ENCODE measurements at places on chromosomes 2 and 18. TPM values are rescaled to one million over a fixed set of nuclear protein-coding genes. Genes with fewer than 3 reads are reported as not detected.

ATL2 gene
- total RNA-seq, result 47.6 TPM

GLB1L gene
- 27.6 TPM for total RNA-seq

TDRD15 gene
- not detected for total RNA-seq

CRYGC gene
- total RNA-seq, result not detected

MAP3K20 gene
- 97.6 TPM for total RNA-seq

SMC6 gene
- total RNA-seq, result 28.8 TPM

IL36G gene
- total RNA-seq, result not detected

FECH gene
- total RNA-seq, result 30.5 TPM

SGPP2 gene
- total RNA-seq, result not detected

COLEC12 gene
- total RNA-seq, result 122 TPM

CERS6 gene
- total RNA-seq, result 15.9 TPM

PPP1R7 gene
- 78.1 TPM for total RNA-seq

SRD5A2 gene
- not detected for total RNA-seq

CERKL gene
- total RNA-seq, result 0.15 TPM

GPR75 gene
- 1.3 TPM for total RNA-seq

EVX2 gene
- not detected for total RNA-seq

PPIG gene
- 31.9 TPM for total RNA-seq

ITGB1BP1 gene
- 62.1 TPM for total RNA-seq

ASB18 gene
- total RNA-seq, result not detected

SP140 gene
- 0.87 TPM for total RNA-seq

ZNF2 gene
- total RNA-seq, result 13.1 TPM

COA5 gene
- 28.8 TPM for total RNA-seq

DSG1 gene
- total RNA-seq, result not detected

GTF2A1L gene
- 0.87 TPM for total RNA-seq

NYAP2 gene
- not detected for total RNA-seq

GALNT13 gene
- total RNA-seq, result 0.17 TPM

UGT1A4 gene
- not detected for total RNA-seq

Data from smooth muscle cell of trachea (primary cell).